ENCODE measurements at places on chromosomes 6 and 20.

DNA sequence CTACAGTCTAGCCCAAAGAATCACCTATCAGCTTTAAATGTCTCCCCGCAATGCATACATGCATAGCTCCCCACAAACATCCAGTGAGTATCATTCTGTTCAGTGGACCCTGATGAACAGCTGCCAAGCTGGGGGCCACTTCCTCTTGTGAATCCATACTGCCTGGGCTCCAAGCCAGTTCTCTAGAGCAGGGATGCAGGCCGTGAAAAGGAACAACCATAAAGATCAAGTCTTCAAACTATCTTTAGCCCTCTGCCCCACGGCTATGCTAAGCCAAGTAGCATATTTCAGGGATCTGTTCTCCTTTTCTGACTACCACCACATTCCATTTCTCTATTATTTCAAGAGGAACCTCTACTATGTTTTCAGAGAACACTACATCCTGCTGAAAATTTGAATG, 191.7 kb upstream of the BTBD3 start:
- no peak for DNase-seq

GRCh38 chr6:163667372-163668060, 253.0 kb downstream of the QKI start:
- DNase-seq, result no peak

- no peak for DNase-seq
These were observed 127.7 kb downstream of the ALDH8A1 start for GRCh38 chr6:134821928-134822864.

- DNase-seq, result peak; percentile 90
These were observed 52.8 kb downstream of the MRPL14 start for GRCh38 chr6:44074439-44074812.

GRCh38 chr6:11514672-11515071, 22.9 kb upstream of the TMEM170B start:
- no peak for DNase-seq

DNA sequence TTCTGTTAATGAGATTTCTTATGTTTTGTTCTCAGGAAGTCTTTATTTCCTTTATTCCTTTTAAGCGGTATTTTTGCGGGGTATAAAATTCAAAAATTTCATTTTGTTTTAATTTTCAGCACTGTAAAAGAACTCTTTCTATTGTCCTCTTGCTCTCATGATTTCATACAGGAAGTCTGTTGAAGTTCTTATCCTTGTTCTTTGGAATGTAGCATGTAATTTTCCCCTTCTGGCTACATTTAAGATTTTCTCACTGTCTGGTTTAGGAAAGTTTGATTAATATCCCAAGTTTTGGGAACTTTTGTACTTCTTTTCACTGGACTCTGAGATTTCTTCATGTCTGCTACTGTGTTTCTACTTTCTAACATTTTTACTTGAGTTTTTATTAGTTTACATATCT, 581.4 kb upstream of the GJE1 start:
- no peak for DNase-seq

DNA sequence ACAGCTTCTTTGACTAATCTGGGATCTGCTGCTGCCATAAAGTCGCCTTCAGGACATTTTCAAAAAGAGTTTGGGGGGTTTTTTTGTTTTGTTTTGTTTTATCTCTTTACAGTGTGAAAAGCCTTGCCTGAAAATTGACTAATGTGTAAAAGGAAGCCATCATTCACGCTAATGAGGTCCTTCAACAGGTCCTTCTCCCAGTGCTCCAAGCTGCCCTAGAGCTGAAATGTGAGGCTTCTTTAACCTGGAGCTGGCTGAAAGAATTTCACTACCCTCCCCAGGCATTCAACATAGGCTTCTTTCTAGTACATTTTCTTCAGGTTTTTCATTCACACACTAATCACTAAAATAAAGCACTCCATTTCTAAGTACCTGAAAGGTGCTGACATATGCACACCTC, 145.1 kb upstream of the PRDM1 start:
- DNase-seq, result no peak

- no peak for DNase-seq
These were observed 61.9 kb upstream of the OPRM1 start for GRCh38 chr6:153976921-153977693.

DNA sequence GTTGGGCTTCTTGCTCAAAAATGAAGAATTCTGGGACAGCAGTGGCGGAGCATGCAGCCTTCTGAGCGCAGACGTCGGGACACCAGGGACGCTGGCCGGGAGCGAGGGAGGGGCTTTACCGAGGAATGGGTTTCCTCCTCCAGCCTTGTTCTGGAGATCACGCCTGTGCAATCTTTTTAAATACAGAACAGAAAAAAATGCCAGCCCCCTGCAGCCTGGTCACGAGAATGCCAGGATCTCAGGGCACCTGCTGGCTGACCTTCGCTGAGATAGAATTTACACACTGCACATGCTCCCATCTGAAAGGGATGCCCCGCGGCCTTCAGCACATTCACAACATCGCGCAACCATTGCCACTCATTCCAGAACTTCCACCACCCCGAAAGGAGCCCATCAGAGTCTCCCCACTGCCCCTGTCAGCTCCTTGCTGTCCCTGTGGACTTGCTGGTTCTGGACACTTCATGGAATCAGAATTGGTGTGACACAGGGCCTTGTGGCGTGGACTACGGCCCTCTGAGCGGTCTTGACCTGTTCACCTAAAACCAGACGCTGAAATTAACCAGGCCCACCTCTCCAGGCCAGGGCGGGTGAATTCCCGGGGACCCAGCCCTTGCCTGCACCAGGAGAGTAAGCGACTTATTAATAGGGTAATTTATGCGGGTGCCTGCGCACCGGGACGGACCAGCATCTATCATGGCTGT, 20.6 kb upstream of the BHLHE23 start:
- no peak for DNase-seq

DNA sequence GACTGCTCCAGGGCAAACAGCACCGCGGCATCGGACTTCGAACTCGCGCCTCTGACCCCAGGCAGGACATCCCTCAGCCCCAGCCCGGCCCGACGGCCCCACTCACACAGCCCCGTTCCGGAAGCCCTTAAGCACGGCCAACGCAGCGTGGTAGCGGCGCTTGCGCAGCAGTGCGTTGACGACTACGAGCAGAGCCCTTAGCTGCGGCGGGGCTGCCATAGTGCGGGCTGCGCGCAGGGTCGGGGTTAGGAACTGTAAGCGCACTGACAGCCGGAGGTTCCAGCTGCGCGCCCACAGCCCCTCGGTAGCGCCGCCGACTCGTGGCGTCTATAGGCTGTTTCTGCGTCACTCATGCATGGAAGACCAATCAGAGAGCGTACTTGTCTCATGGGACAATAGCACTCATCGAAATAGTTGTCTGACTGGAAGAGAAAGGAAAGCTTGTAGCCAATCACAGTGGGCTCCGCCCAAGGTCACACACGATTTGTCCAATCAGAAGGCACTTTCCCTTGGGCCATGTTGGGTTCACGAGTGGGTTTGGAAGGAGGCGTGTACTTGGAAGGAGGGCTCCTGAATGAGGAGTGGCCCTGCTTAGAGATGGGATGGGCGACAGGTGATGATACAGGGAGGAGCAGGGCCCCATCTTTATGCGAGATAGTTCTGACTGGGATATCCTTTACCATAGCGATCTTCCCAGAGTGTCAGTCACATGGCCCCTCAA, at the start of gene PXMP4:
TSS of gene PXMP4 (minus strand) at position 322 of the 721 bp plus-strand sequence. CDS start at position 219, 103 bp downstream.
- peak; percentile 89 for DNase-seq

DNA sequence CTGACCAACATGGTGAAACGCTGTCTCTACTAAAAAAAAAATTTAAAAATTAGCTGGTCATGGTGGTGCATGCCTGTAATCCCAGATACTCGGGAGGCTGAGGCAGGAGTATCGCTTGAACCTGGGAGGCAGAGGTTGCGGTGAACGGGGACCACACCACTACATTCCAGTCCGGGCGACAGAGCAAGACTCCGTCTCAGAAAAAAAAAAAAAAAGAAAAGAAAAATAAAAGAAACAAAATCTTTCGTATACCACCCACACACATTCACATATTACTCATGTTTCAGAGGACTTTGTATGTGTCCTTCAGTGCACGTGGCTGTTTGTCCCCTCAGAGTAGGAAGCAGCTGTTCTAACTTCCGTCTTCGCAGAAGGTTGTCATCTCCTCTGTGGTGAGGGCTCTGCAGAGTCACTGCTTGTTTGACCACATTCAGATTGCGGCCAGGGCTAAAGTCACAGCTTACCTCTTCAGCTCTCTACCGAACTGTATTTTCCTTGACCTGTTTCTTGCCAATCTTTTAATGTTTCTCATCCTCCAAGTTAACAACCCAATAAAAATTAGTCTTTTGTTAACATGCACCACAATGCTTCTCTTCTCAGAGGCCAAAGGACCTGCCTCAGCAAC, 36.6 kb upstream of the HIVEP1 start:
- DNase-seq, result no peak

DNA sequence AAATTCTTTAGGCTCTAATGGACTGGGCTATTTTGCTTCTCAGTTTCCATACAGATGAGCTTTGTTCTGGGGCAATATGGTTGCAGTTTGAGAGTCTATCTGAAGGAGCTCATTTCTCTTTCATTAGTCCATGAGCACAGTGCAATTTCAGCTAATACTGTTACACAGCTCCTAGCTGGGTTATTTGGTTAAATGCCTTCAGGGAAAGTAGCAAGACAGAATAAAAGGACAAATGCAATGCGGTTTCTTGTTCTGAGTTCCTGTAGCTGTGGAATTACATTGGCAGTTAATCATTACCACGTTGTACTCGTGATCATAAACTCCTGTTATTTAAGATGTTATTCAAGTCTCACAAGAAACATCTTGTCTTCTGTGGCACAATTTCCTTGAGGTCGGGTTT, 127.7 kb downstream of the BFSP1 start:
- DNase-seq, result peak; percentile 14

GRCh38 chr6:166626177-166627032, 646 bp downstream of the RPS6KA2 start:
- DNase-seq, result peak; percentile 77

GRCh38 chr20:24657196-24657595, 187.8 kb downstream of the SYNDIG1 start:
- DNase-seq, result peak; percentile 16

DNA sequence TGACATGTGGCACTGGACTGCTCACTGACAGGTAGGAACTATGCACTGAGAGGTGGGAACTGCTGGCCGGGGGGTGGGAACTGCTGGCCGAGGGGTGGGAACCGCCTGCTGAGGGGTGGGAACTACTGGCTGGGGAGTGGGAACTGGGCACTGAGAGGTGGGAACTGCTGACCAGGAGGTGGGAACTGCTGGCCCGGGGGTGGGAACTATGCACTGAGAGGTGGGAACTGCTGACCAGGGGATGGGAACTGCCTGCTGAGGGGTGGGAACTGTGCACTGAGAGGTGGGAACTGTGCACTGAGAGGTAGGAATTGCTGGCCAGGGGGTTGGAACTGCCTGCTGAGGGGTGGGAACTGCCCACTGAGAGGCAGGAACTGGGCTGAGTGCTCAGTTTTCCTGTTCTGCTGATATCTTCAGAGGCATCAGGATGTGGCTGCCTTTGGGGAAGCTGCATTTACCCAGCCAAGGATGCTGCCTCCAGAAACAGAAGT, 90.2 kb downstream of the THBS2 start:
- no peak for DNase-seq

DNA sequence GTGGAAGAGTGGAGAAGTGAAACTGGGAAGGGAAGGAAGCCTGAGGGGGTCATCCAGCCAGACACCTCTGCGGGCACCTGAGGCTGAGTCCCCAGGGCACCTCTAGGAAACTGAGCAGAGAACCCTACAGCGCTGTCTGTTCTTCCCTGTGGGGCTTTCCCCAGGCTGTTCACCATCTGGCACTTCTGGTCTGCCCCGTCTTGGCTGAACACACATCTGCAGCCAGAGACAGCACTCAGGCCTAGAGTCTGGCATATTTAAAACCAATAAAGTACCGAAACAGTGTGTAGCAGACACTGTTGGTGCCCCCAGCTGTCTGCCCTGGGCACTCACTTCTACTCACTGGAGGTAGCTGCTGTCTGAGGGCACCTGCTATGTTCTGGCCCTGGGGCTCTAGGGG, 9.4 kb upstream of the ARFGEF2 start:
- no peak for DNase-seq

- no peak for DNase-seq
These were observed 204.4 kb downstream of the BTBD9 start for GRCh38 chr6:38435330-38435729.

GRCh38 chr6:74892091-74892490, 313.8 kb downstream of the COL12A1 start:
- no peak for DNase-seq

DNA sequence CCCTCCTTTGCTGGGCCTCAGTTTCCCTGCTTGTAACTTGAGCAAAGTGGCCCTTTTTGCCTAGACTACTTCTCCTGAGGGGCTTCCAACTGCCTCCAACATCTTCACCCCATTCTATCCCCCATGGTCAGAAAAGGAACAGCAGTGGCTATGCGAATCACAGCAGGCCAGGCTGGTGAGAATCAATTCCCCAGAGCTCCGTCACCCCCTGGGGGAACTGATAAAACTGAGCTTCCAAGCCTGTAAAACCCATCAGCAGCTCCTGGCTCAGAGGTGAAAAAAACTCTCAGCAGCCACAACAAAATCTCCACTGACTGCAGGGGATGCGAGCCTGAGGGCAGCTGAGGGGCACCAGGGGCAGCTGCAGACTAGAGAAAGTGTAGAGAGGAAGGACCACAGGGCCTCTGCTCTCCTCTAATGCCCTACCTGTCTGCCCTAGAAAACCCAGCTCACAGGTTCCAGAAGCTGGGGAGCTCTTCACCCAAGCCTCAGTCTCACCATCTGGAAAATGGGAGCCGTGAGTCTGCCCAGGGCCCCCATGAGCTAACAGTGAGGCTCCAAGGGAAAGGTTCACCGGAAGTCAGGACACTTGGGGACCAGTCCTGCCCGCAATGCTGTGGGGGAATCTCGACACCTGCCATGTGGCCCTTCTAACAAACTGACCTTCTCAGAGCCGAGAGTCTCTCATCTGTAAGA, 120.6 kb downstream of the GRM4 start:
- no peak for DNase-seq

DNA sequence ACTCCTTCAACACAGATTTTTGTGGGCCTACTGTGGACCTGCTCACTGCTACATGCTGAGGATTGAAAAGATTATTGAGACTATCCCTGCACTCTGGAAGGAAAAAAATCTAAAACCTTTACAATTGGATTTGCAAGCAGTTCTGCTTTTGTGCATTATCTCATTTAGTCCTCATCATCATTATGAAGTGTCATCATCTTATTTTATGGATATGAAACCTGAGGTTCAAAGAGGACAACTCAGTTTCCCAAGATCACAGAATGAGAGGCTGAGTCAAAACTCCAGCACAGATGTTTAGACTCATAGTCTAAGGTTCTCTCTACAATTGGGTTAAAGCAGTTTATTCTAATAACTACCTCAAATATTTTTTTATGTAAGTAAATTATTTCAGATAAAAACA, 160.2 kb upstream of the MARCKS start:
- no peak for DNase-seq

Measured in hepatocyte (in vitro differentiated cells).